Body of pancreas (tissue), 4 donors: ENCODE measurements at places on chromosomes 4 and X. TPM values are rescaled to one million over a fixed set of nuclear protein-coding genes. Genes with fewer than 3 reads are reported as not detected.

Gene GRPR
- total RNA-seq = 3.1 TPM

Gene P2RY8
- 0.78 TPM for total RNA-seq

Gene DCAF12L1
- not detected for total RNA-seq

Gene MAPK10
- total RNA-seq = 9.9 TPM

Gene CT45A9
- not detected for total RNA-seq

Gene PPAT
- 4.9 TPM for total RNA-seq

Gene SSX1
- total RNA-seq = not detected

Gene NKAP
- 5.3 TPM for total RNA-seq
